Iris pigment epithelial cell (primary cell): ENCODE measurements at places on chromosomes 13 and 19.

GRCh38 chr19:18292462-18292809, 11.0 kb upstream of the JUND start:
- no peak for DNase-seq

DNA sequence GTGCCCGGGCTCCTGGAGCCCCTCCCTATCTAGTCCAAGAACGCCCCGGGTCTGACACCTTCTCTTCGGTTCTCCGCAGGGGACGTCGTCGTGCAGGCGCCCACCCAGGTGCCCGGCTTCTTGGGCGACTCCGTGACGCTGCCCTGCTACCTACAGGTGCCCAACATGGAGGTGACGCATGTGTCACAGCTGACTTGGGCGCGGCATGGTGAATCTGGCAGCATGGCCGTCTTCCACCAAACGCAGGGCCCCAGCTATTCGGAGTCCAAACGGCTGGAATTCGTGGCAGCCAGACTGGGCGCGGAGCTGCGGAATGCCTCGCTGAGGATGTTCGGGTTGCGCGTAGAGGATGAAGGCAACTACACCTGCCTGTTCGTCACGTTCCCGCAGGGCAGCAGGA, 3.4 kb downstream of the PVR start:
- DNase-seq = no peak

DNA sequence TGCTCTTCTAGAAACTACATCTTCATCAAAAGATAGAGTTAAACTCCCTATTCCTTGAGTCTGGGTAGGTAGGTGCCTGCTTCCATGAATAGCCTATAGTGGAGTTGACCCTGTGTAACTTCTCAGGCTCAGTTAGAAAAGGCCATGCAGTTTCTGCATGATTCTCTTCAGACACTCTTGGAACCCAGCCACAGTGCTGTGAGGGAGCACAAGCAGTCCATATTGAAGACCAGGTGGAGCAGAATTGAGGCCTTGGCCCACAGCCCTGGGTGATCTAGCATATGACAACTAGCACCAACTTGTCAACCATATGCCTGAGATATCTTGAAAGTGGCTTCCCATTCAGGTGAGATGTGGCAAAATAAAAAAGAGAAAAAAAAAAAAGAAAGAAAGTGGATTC, 10.3 kb upstream of the PAN3 start:
- no peak for DNase-seq

DNA sequence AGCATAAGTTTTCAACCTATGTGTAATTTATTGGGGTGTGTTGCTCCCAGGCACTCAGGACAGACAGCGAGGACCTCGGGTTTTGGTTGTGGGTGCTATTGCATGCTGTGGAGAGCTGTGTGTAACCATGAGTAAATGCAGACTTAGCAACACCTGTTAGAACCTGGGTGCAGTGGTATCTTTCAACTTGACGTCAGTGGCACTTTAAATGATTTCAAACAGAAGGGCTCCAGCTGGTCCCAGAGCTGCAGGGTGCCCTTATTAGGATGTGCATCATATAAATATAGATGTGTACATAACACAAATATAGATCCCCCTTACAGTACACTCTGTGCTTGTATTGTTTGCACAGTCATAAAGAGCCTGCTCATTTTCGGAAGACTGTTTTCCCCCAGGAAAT, 228.3 kb upstream of the IRS2 start:
- DNase-seq = no peak

DNA sequence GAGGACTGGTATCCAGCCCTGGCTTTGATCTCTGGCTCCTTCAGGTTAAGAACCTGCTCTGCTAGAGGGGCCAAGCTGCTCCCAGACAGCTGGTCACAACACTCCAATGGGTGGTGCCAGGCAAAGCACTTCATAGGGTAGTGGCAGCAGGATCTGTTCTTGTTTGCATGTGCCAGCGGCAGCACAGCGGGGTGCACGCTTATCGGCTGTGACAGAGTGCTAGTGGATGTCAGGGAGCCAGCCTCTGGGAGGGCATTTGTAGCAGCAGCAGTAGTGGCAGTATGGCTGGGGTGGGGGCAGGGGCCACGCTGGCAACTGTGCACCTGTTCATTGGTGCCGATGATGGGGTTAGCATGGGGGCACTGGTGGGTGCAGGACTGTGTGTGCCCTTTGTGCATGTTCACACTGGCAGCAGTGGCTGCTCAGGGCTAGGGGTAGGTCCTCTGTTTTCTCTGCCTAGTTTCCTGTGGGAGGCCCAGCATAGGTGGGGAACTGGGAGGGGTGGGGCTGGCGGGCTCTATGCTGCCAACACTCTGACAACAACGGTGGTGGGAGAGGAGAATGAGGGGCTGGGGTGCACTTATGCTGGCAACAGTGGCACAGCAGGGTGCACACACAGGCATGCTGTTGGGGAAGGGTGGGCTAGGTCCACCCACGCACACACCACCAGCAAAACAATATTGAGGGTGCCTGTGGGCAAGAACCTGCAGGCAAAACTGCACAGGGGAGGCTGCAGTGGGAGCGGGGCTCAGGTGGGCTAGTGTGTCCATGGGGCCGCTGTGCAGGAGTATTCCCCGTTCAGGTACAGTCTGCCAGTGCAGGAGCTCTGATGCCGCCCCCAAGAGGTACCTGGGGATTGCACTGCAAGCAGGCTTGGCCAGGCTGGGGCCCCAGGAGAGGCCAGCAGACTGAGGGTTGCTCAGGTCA, 19.3 kb downstream of the AP1M1 start:
- no peak for DNase-seq

- DNase-seq = no peak
These were observed 15.3 kb upstream of the ZNF554 start for GRCh38 chr19:2804156-2805004.

GRCh38 chr19:754530-754929, 3.6 kb downstream of the MISP start:
- no peak for DNase-seq

DNA sequence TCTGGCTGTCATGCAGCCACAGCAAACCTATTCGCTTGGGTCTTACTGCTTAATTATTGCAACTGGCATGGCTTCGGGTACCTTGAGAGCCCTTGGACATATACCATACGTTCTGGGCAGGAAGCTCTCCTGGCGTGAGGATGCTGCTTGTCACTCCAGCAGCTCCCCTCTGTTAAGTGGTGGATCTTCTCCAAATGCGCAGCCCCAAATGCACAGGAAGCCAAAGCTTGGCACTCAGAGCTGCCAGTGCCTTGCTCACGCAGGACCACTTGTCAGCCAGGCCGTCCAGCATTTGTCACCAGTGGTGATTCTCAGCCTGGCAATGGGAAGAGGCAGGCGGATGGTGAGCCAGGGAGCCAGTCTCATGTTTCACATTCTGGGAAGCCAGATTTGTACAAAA, 158.6 kb downstream of the KATNAL1 start:
- DNase-seq = no peak

GRCh38 chr19:10678813-10679212, 22.4 kb upstream of the QTRT1 start:
- DNase-seq = no peak

DNA sequence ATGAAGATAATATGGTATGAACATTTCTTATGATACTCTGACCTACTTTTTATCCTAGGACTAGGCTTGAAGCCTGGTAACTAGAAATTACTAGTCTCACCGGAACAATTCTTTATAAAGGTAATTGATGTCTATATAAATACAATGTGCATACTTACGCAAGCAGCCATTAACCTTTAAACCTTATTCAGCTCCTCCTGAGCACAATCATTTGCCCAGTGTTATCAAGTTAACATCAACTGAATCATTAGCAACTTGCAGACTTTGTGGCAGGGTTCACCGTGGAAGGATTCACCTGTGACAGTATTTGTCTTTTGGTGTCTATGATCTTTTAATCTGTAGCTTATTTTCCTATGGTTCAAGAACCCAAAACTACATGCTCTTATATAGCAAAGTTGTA, 508.6 kb upstream of the KLHL1 start:
- DNase-seq = no peak

- DNase-seq = peak; percentile 65
These were observed 260.0 kb downstream of the NDFIP2 start for GRCh38 chr13:79740991-79741390.

- no peak for DNase-seq
These were observed 491.3 kb upstream of the KLF12 start for GRCh38 chr13:74625541-74625940.

- DNase-seq = peak; percentile 97
These were observed 13.6 kb upstream of the STRN4 start for GRCh38 chr19:46759817-46760333.

DNA sequence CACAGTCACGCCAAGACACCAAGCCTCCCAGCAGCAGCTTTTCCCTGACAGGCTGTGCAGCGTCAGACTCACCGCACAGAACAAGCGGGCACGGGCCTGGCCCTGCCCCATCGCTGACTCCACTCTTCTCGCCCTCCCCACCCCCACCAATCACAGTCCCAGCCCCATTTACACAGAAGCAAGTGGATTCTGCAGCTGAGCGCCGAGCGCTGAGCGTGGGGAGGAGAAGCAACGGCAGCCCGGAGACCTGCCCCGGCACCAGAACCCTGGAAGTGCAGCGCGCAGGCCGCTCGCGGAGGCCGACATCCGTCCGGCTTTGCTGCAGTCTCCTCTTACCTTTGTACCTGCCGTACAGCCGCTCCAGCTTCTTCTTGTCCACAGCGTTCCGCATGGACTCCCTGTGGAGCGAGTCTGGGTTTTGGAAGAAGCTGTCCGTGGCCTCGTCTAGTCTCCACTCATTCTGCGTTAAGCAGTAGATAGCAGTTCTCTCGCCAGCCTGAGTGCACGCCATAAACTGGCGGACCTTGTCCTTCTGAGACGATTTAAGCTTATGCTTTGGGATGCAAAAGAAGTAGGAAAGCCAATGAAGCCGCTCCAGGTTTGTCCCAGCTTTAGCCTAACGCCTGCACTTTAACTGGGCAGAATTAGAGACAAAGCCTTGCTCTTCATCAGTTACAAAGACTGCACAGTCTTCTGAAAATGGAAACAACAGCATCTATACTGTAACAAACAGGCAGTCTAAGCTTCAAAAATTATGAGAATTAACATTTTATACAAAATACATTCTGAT, 6.8 kb downstream of the DCUN1D2 start:
- no peak for DNase-seq

DNA sequence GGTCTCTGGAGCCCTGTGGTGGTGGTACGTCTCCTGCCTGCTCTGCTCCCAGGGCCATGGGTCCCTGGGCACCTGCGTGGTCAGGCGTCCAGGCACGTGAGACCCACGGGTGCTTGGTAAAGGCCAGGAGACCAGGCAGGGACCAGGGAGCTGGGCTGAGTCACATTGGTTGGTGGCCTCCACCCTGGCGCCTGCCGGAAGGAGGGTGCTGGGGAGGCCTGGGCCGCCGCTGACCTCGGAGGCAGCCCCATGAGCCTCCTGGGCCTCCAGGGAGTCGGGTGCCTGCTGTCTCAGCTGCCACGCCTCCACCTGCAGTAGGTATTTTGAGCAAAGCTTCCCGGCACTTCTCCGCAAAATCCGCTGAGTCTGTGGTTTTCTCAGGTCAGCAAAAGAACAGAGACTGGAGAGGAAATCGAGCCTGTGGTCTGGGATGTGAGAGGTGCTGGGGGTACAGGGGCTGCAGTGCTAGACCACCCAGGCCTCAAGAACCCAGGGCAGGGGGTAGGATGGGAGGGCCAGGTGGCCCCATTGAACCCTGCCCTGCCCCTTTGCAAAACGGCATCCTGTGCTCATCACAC, 3.6 kb upstream of the PLK5 start:
- DNase-seq = no peak

DNA sequence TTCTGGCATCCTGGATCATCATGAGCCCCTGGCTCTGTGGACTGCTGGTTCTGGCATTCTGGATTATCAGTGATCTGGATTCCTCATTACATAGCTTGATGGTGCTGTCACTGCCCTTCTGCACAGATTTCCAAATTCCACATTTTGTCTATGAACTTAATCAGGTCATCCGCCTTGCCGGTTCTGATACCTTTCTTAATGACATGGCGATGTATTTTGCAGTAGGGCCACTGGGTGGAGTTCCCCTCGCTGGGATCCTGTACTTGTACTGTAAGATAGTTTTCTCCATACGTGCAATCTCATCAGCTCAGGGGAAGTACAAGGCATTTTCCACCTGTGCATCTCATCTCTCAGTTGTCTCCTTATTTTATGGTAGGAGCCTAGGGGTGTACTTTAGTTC, 24.4 kb upstream of the OR7C2 start:
- no peak for DNase-seq

- peak; percentile 94 for DNase-seq
These were observed at the start of gene UGGT2 for GRCh38 chr13:96053003-96053703. Gene UGGT2, minus strand, starts transcription at chr13:96053401. Its CDS starts 89 bp downstream, at chr13:96053312.

DNA sequence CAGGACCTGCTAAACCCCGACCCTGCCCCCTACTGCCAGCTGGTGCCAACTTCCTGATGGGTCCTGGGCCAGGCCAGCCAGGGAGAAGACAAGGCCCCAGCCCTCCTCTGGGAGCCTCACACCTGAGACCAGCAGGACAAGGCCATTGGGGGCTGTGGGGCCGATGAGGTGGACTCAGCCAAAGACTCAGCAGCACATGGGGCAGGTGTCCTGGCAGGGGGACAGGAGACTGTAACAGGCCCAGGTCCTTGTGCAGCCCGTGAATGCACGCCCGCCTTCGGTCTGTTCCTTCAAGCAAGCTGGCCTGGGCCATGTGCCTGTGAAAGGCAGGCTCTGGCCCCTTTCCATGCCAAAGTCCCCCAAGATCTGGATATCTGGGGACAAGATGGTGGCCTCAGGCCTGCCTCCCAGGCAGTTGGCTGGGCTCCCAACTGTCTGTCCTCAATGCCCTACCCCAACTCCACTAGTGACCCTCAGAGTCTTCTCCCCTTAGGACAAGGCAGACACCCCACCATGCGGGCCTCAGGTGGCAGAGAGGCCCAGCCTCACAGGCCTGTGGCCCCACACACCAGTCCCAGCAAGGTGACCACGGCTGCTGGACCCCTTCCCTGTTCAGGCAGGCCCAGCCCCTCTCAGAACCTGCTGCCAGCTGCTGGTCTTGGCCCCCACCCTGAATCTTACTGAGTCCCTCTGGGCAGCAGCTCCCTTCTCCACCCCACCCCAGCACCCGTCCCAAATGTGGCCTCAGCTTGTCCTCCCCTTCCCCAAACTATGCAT, 12.3 kb downstream of the CEACAM19 start:
- no peak for DNase-seq
